CD8-positive, alpha-beta memory T cell (primary cell): ENCODE measurements at places on chromosomes 12 and 14.

- peak; percentile 12 for DNase-seq
Measured at GRCh38 chr12:10235761-10236631, 23.3 kb downstream of the GABARAPL1 start.

- peak; percentile 16 for DNase-seq
Measured at GRCh38 chr14:100239211-100239839, 381 bp downstream of the YY1 start.

DNA sequence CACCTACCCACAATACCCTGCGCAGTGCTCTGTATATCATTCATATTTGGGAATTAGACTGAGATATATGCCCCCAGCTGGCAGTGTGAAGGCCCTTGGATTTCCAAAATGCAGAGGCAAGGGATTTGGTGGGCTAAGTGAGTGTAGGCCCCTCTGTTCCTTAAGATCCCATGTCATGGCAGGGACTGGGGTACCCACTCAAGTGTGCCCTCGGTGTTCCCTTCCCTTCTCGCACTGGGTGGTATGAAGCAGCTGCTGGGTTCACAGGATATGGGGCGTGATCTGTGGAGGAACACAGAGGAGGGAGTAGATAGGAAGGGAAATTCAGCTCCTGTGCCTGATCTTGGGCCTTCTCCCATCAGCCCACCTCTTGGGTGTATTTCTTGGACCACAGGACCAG, 63.1 kb upstream of the VASH1 start:
- DNase-seq = no peak

DNA sequence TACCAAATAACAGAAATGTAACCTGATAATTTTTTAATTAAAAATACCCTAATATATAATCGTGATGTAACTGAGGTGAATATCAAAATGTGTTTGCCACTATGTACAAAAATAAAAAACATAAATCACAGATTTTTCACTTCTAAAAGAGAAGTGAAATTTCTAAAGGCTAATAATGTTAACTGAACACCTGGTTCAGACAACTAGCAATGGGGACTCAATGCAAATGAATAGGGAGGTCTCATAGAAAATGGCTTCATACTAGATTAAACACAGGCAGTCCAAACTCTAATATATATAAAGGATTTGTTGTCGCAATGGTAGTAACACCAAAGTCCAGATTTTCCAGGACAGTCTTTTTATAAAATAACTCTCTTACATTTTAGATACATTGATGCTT, 365.4 kb upstream of the ATP2B1 start:
- DNase-seq = no peak

- DNase-seq = no peak
Measured at GRCh38 chr12:94333396-94333795, 126.3 kb downstream of the CEP83 start.

DNA sequence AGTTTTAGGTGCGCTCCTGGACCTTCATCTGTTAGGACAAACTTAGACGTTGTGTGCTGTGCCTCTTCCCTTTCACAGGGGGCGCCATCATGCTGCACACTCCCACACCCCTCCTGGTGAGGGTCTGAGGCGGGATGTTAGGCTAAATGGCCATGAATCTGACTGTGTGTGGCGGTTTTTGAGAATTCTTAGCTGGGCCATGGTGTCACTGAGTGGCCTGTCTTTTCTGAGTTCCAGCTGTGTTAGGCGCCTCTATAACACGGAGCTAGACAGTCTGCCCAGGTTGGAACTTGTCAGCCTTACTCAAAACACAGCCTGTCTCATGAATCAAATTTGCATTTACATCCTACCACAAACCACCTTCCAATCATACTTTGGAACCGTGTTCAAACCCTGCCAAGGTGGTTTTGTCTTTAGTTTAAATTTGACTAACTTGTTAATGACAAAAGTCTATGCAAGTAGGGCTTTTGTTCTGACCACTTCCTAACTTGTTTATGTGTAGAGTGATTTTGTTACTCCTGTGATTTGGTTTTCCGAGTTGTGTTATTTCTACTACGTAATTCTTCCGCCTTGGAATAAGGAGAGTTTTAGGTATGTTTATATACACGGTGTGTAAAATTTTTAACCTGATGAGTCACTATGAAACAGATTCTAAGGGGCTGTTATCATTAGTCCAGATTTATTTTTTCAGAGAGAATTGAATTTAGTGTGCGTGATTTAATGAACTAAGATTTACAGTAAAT, 19.6 kb downstream of the ACVR1B start:
- peak; percentile 57 for DNase-seq

GRCh38 chr12:52612431-52613383, 5.7 kb downstream of the KRT73 start:
- no peak for DNase-seq

DNA sequence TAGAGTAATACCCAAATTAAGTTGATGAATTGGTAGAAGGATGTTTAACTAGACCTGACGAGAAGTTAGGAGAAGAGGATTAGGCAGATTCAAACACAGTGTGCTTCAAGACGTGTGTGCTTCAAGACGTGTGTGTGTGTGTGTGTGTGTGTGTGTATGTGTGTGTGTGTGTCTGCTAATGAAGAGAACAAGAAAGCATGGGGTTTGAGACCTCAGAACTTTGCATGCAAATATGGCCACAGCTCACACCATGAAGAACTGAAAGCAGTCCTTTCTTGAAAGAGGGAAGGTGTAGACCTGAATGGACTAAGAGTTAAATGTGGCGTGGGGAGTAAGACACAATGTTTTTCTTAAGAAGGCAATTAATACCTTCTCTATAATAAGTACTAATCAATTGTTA, 32.5 kb upstream of the SSPN start:
- DNase-seq = no peak

DNA sequence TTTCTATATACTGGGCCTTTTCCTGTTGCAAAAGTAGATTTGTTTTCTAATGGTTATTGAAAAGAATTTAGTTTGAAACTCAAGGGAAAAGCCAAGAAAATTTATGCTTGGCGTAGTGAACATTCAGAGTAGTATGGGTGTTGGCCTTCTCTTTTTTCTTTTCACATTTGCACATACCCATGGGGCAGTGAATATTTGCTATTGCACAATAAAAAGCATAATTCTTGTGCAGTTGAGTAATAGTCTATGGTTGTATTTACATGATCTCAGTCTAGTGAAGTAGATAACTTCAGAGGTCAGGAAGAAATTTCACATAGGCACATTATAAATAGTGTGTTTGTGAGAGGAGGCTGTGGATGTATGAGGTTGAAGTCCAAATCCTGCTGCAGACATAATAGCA, 158.1 kb downstream of the FLRT2 start:
- no peak for DNase-seq

- no peak for DNase-seq
Measured at GRCh38 chr12:46657453-46658411, 168.1 kb downstream of the SLC38A4 start.

DNA sequence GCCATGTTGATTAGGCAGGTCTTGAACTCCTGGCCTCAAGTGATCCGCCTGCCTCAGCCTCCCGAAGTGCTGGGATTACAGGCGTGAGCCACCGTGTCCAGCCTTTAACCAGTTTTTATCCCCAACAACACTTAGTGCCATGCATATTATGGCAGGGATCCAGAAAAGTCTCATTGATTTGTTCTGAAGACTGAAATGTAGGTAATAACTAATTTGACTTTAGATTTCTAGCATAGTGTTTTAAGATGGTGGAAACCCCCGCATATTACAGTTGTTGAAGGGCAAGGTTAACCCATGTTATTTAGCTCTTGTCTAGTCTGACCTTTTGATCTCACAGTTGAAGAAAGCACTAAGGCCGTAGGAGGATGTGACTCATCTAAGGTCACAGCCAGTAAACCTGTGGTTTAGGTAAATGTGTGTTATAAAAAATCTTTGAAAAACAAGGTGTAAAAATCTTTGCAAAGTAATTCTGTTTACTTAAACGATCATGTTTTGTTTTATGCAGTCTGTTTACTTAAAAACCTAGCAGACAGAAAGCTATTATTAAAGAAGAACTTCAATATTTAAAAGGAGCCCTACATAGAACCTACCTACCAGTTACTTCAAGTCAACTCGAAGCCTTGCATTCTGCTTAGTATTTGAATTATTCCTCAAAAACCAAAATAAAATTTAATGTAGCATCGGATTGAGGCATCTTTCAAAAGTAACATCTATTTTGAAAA, 24.8 kb downstream of the BICDL1 start:
- no peak for DNase-seq

- peak; percentile 59 for DNase-seq
Measured at GRCh38 chr14:105537580-105538474, 11.4 kb downstream of the TMEM121 start.

GRCh38 chr12:34595749-34596733, 573.7 kb downstream of the ALG10 start:
- DNase-seq = no peak

DNA sequence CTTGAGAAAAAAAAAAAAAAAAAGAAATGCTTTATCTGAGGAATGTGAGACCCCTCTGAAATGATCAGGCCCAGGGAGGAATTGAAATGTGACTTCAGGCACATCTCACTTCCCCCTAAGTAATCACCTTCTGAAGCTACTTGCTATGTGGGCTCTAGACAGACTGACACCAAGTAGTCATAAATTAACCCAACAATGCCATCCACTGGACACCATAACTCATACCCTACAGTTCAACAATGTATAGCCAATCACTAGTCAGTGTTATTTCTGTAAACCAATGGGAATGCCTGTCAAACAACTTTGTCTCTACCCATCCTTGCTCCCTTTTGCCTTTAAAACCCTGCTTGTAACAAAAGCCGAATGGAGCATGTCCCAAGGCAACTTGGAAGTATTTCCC, 182.7 kb upstream of the TMPO start:
- DNase-seq = no peak

DNA sequence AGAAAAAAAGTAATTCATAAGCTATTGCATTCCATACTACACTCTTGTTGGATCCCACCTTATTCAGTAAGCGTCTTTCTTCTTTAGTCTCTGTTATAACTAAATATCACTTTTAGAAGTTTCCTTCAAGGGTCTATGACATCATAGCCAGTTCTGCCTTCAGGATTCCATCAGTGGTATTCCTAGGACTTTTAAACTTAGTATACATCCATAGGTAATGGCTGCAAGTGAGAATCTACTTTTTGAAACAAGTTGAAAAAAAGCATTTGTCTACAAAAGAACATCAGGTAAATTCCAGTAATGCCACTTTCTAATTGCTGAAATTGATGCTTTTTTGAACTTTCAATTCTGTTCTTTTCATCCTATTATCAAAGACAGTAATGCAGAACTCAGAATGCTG, at the start of gene FSCB:
FSCB (minus strand) TSS at position 101 of the 400 bp plus-strand sequence. CDS start 296 bp downstream, outside the sequence.
- DNase-seq = no peak
